ENCODE measurements at places on chromosomes 2 and 18.

DNA sequence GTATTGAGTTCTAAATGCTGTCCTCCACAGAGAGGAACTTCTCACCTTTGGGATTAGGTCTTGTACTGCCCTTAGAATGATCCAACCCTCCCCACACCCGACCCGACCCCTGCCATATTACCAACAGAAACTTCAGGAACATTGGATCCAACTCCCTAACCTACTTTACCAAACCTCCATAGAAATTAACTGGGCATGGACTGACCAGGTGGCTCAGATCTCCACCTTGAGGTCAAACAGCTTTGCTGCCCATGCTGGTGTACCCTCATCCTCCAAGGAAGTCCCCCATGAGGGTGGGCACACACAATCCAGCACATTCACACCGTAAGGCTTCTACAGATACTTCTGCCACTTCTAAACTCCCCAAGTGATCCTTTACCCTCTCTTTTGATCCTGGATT is 21.5 kb downstream of the NFE2L2 start:
- no peak for DNase-seq

DNA sequence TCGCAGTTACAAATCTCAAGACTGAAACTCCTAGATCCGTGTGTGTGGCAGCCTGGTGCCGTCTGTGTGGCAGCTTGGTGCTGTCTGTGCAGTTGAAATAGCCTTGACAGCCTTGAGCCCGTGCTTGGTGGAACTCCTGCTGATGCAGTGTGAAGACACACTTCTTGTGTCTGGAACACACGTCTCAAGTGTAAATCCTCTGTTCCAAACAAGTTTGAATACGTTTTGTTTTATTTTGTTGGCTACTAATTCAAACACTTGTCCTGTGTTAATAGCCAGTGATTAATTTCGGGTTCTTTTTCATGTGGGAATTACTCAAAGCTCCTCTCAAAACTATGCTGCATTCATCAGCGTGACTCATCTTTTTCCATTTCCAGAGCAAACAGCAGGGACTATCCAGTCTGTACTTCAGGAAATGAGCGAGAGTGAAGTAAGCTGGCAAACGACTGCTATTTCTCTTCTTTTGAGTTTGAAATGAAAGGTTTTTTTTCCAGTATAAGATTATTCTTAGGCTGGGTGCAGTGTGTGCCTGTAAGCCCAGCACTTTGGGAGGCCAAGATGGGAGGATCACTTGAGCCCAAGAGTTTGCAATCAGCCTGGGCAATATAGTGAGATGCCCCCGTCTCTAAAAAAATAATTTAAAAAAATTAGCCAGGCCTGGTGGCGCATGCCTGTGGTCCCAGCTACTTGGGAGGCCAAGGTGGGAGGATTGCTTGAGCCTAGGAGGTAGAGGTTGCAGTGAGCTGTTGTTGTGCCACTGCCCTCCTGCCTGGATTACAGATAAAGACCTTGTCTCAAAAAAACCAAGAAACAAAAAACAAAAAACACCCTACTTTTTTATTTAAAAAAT is 152.9 kb downstream of the SPP2 start:
- no peak for DNase-seq

DNA sequence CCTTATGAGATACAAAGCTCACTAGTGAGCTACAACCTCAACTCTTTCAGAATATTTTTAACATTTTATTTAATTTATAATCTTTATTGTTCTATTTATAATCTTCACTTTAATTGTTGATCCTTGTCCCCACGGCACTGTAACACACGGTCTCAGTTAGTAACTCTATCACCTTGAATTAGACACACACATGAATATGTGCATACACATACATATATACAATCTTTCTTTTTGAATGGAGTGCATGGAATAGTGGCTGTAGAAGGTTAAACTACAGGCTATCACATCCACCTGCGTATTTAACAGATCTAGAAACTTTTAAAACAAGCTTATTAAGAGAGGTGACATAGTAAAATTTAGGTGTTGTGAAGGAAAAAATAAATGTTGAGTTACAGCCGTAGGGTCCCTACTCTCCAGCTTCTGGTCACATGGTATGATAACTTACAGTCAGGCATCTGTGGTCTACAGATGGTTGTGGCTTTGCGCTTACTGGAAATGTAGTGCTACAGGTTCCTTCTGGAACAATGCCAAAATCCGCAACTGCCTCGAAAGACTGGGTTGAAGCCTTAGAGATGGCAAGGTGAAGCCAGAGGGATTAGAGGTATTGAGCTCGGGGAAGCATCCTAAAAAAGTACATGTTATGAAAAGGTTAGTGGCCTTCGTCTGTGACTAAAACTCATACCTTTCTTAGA is 1324.1 kb upstream of the SLC39A10 start:
- no peak for DNase-seq

DNA sequence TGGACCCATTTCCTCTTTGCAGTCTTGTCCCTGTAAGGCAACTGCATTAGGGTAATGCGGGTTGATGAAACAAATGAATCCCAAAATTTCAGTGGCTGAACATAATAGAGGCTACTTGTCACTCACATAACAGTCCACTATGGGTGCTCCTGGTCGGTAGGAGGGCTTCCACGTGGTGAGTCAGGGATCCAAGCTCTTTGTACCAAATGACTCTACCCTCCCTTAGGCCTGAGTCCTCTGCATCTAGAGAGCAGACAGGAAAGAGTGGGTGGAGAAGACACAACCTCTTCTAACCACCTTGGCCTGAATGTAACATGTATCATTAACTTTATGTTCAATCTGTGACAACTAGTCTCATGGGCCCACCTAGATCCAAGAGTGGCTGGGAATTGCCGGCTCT is 86.2 kb upstream of the HAAO start:
- DNase-seq: no peak

- DNase-seq: no peak
These were observed 43.0 kb downstream of the MYO5B start for GRCh38 chr18:50151926-50152325.

DNA sequence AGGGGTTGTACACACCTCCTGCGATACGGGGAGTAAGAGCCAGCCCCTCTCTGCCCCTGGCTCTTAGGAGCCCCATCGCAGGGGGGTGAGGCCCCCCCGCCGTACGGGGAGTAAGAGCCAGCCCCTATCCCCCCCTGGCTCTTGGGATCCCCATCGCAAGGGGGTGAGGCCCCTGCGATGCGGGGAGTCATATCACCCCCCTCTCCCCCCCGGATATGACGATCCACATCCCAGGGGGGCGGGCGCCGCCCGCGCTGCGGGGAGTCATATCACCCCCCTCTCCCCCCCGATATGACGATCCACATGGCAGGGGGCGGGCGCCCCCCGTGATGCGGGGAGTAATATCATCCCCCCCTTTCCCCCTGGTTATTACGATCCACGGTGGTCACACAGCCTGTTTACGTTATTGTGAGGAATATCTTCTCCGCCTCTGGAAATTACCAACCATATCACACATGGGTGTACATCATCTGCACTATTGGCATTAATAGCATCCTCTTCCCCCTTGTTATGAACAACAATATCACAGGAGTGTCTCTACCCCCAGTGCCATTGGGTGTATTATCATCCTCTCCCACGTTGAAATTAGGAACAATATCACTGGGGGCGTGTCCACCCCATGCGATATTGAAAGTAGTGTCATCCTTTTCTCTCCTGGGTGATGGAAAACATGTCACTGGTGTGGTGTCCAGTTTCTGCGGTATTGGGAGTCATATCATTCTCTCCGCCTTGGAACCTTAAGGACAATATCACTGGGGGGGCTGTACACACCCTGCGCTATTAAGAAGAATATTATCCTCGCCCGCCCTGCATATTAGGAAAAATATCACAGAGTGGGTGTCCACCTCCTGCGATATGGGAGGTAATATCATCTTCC is 24.7 kb upstream of the NAGK start:
- DNase-seq: no peak

DNA sequence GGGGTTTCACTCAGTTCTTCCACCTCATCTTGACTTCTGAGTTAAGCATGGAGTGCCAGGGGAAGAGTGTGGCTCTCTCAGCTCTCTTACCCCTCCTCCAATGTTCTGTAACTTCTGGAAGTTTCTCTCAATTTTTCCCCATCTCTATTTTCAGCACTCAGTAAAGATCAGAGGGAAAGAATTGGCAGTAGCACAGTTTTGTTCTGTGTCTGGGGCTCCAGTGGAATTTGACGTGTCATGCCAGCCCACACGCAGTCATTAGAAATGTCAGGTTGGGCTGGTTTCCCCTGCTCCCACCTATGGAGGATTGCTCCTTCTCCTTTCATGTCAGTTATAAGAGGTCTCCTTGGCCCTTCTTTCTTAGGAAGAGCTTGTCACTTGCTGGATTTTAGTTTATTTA is 104.6 kb upstream of the COL3A1 start:
- no peak for DNase-seq

GRCh38 chr2:30462131-30462857 is 15.2 kb downstream of the LCLAT1 start:
- DNase-seq: no peak
